ENCODE measurements at places on chromosomes 4 and X. TPM values are rescaled to one million over a fixed set of nuclear protein-coding genes. Genes with fewer than 3 reads are reported as not detected.

Gene STARD8
- total RNA-seq, result 0.25 TPM

Gene METAP1
- 25.1 TPM for total RNA-seq

Gene TIGD4
- total RNA-seq, result 0.22 TPM

Gene CACNA1F
- total RNA-seq, result 1.1 TPM

Gene CENPI
- total RNA-seq, result 0.28 TPM

Gene LRCH2
- not detected for total RNA-seq

Gene PGK1
- total RNA-seq, result 267 TPM

Gene USP51
- 2.3 TPM for total RNA-seq

Gene ZBTB49
- 6.6 TPM for total RNA-seq

Gene GRID2
- not detected for total RNA-seq

Gene CSAG2
- not detected for total RNA-seq

Gene CFAP47
- total RNA-seq, result not detected

Gene FAM53A
- total RNA-seq, result 0.93 TPM

Gene ZDHHC15
- total RNA-seq, result 0.20 TPM

Gene CHM
- total RNA-seq, result 6.3 TPM

Gene ANK2
- 0.36 TPM for total RNA-seq

Gene PRRG1
- not detected for total RNA-seq

Gene ZNF157
- 0.50 TPM for total RNA-seq

Gene LRIT3
- not detected for total RNA-seq

Gene ARHGEF6
- 45.3 TPM for total RNA-seq

Gene ZNF711
- total RNA-seq, result 3.8 TPM

Gene SPANXN4
- not detected for total RNA-seq

Gene PDE6B
- total RNA-seq, result 12.4 TPM

Gene RUFY3
- 18.0 TPM for total RNA-seq

Gene OTC
- total RNA-seq, result not detected

Gene UGT2B17
- not detected for total RNA-seq

Gene NMU
- total RNA-seq, result not detected

Gene ZCCHC12
- 0.47 TPM for total RNA-seq

Gene CPZ
- not detected for total RNA-seq

Gene CXorf65
- 71.9 TPM for total RNA-seq

Gene SYP
- 0.17 TPM for total RNA-seq

Gene ARSD
- total RNA-seq, result 0.44 TPM

Data from CD4-positive, alpha-beta T cell (primary cell).